Activated CD4-positive, alpha-beta T cell treated with anti-CD3 and anti-CD28 coated beads, Interleukin-2, amount 10 ng/mL, durations not matched to agents 7 days and 5 days (primary cell): ENCODE measurements at places on chromosomes 6 and 20.

GRCh38 chr6:15791448-15792181, 128.8 kb upstream of the DTNBP1 start:
- DNase-seq = no peak

- DNase-seq = no peak
Observed at GRCh38 chr6:142679907-142680700, 264.9 kb downstream of the HIVEP2 start.

- no peak for DNase-seq
Observed at GRCh38 chr20:47914792-47915191, 129.5 kb upstream of the SULF2 start.

GRCh38 chr6:11410539-11411307, 126.8 kb upstream of the TMEM170B start:
- DNase-seq = no peak

DNA sequence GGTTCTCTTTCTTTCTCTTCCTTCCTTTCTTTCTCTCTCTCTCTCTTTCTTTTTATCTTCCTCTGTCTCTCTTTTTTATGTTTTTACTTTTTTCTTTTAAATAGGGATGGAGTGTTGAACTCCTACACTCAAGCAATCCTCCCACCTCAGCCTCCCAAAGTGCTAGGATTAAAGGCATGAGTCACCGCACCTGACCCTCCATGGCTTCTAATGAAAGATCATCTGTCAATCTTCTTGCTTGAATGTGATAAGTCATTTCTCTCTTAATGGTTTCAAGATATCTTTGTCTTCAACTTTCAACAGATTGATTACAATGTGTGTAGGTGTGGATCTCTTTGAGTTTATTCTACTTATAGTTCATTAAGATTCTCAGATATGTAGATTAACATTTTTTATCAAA, 25.2 kb upstream of the HLA-DOA start:
- DNase-seq = no peak

- DNase-seq = no peak
Observed at GRCh38 chr20:38669688-38670087, 54.6 kb upstream of the SLC32A1 start.

DNA sequence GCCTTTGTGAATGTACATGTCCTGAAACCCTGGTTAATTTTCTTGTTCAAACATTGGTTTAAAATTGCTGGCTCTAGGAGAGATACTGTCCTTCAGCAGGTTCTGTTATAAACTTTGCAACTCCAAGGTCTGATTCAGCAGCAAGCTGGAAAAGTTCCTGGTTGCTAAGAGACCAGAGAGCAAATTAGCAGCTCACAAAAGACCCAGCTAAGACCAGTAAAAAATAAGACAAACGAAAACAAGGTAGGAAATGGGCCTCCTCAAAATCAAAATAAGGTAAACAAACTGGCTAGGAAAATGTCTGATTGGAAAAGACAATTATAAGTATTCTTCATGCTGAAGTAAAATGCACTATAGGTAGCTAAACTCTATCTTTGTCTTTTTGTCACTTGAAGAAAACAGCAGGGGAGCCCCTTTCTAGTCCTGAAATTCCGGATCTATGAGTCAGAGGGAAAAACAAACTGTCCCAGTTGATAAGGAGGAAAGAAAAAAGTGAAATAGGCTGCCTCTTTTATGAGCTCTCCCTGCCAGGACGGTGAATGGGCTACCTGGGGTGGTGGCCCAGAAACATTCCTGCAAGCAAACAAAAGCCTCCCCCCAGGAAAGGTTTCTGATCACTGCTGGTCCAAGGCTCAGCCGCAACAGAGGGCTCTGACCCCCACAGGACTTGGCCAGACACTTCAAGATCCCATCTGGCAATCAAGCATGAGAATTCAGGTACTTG, 41.6 kb downstream of the UNC5CL start:
- DNase-seq = no peak

- DNase-seq = no peak
Observed at GRCh38 chr6:37139230-37139962, 30.6 kb upstream of the PIM1 start.

GRCh38 chr6:158372574-158372973, 60.3 kb downstream of the TULP4 start:
- no peak for DNase-seq

DNA sequence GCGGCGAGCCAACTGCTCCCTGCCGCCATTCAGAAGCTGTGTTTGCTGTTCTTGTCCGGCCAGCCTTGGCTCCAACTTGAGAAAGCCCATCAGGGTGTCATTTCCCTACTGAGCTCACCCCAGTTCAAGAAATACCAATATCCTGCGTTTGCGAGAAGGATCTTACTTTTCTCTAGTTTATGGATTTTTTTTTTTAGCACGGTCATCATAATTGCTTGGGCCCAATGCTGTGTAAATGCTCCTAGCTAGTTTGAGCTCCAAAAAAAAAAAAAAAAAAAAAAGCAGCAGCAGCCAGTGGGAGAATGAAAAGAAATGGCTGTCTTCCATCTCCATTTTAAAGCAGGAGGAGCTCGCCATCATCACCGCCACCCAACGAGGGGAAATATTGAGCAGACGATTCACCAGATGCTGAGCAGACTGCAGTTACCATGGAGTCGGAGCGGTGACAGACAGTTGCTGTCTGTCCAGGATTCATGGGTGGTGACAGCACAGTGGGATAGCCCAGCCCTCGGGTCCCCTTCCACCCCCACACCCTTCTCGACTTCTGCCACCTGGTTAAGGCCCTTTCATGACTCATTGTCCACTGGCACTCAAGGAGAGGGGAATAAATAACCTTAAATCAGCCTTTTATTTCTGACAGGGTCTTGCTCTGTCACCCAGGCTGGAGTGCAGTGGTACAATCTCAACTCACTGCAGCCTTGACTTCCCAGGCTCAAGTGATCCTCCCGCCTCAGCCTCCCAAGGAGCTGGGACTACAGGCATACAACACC, 132.4 kb upstream of the SNX9 start:
- no peak for DNase-seq

DNA sequence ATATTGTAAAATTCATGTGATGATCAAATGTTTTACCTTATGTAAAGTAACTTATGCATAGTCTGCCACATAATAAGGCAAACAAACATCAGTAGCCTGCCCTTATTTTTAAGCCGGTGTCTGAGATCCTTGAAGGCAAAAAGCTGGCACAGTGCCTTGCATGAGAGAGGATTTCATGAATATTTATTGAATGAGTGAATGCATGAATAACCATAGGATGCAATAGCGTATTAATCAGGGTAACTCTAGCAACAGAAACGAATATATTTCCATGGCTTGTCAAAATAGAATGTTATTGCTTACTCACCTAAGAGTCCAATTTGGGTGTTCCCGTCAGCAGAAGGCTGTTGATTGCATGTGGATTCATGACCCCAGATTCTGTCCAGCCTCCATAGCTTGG, 34.9 kb downstream of the BTBD3 start:
- no peak for DNase-seq

DNA sequence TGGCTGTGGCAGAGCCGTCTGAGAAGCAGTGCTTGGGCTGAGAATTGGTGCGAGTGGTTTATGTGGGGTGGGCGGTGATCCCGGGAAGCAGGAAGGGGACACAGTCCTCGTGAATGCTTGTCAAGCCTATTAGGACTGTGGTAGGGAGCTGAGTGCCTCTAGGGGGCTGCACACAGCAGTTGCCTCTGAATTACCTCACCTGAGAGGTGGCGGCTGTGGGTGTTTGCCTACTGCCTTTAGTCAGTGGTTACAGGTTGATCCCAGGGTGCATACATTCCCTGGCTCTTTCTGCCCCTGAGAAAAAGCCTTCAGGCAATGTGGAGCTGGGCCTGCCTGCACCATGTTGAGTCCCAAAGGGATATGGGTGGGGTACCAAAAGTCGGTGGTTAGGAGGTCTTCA, 5.2 kb downstream of the AP5S1 start:
- DNase-seq = no peak

GRCh38 chr6:105711216-105711615, 308.3 kb upstream of the PREP start:
- no peak for DNase-seq

- no peak for DNase-seq
Observed at GRCh38 chr20:13322198-13322597, 101.1 kb downstream of the ISM1 start.

- DNase-seq = no peak
Observed at GRCh38 chr6:29946223-29947076, 4.1 kb downstream of the HLA-A start.

- DNase-seq = peak; percentile 90
Observed at GRCh38 chr20:62740286-62741141, 31.9 kb downstream of the NTSR1 start.

DNA sequence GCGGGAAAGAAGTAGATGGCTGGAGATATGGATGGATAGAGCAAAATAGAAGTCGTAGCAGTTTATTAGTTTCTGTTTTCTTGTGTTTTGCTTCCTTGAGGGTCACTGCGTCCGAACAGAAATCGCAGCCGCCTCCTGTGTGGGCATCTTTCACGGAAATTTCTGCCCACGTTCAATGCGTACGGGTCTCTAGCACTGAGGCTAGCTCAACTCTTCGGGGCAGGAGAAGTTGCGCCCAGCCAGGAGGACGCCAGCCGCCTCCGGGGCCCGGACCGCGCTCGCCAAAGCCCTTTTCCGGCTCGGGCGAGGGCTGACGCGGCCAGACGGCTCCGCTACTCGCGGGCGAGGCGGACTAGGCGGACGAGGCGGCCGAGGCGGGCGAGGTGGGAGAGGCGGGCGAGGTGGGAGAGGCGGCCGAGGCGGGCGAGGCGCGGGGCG, 814 bp downstream of the TFAP2B start:
- no peak for DNase-seq

- no peak for DNase-seq
Observed at GRCh38 chr6:110939429-110940200, 18.9 kb upstream of the GTF3C6 start.

DNA sequence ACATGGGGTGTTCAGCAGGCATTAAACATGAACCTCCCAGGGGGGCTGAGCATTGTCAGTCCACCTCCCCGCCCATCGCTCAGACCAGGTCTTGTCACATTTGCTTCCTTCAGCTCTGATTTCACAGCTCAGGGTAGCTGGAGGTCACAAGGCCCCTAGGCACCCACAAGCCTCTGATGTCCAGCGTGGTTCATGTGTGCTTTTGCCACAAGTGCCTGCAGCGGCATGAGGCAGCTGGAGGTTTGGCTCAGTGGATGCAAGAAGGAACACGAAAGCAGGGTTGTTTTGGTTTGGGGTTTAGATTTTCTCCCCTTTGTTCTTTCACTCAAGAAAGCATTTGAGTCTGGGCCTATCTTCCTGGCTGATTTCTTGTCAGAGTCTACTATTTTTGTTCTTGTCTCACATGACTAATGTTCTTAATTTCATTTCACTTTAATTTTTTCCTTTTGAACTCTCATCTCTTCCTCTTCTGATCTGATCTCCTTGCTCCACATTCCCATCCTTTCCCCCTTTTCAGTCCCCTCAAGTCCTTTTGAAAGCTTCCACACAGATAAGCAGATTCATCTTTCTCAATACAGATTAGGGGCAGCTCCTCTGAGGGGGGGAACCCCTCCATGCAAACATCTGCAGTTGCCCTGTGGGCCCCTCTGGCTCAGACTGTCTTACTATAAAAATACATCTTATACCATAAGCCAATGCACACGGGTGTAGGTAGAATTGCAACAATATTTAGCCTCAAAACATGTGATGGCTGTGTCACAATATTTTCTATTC, 68.1 kb upstream of the CEP85L start:
- peak; percentile 49 for DNase-seq
